ENCODE measurements at places on chromosomes 11 and 22.

GRCh38 chr11:15233371-15234165 lies 118.8 kb downstream of the INSC start:
- ATAC-seq, result no peak

DNA sequence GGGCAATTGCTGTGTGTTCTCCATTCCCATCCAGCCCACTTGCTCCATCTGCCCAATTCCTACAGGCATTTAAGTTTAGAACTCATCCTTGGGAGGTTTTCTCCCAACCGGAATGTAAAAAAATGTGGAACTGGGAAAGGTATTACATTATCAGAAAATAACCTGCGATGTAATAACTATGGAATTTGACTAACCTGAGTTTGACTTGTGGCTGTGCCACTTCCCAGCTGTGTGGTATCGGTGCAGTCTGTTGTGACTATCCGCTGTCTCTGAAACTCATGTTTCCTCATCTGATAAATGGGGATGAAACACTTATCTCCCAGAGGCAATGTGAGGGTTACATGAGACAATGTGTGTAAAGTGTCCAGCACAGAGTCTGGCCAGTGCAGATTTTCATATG lies 77.6 kb downstream of the TENM4 start:
- ATAC-seq, result no peak

DNA sequence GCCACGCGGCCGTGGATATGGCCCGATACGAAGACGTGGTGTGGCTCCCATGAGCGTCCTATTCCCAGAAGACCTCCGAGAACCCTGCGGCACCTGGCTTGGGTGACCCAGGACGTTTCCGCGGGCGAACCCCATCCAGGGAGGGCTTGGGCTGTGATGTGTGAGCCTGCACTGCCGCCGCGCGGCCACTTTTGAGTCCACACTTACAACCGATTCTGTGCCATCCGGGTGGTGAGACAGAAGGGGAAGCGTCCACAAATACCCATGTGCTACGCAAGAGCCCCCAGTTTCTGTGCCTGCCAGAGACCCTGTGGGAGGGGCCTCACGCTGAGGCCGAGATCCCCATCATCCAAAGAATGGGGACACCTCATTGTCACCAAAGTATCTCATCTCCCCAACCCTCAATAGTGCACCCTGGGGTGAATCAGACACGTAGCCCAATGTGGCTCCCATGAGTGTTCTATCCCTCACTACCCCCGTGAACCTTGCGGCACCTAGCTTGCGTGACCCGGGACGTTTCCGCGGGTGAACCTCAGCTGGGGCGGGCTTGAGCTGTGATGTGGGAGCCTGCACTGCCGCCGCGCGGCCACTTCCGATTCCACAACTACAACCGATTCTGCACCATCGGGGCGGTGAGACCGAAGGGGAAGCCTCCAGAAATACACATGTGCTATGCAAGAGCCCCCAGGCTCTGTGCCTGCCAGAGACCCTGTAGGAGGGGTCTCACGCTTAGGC lies 4.6 kb upstream of the H19 start:
- ATAC-seq, result peak; percentile 66

- ATAC-seq, result no peak
Observed at GRCh38 chr22:23700706-23701105, 9.9 kb downstream of the RGL4 start.

DNA sequence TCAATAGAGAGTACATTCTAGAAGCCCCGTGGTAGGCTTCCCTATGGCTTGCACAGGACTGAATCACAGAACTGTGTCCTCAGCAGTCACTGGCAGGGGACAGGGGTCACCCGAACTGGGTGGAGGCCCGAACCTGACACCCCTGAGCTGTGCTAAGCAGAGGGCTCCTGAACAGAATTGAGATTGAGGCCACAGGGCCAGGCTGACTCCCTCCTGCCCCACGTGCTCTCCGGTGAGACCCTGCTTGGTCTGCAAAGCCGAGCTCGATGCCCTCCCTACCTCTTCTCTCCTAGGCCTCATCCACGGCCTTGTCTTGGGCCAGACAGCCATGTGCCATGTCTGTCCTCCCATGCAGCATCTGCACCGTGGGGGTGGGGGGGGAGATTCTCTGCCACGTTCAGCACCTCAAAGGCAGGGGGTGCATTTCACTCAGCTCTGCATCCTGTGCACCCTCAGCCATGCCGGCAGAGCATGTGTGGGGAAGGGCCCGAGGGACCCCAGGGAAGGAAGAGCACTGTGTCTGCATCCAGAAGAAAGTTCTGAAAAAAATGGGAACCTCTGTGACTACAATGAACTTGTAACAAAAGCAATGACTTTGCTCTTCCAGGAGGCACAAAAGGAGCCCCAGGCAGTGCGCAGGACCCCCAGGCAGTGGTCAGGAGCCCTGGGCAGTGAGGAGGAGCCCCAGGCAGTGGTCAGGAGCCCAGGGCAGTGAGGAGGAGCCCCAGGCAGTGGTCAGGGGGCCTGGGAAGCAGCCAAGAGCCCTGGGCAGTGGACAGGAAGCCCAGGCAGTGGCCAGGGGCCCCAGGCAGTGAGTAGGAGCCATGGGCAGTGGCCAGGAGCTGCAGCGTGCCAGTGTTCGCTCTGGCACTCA lies 76.7 kb upstream of the SEPTIN5 start:
- ATAC-seq, result no peak

- peak; percentile 45 for ATAC-seq
Observed at GRCh38 chr11:10526974-10527918, 13.7 kb downstream of the RNF141 start.

- no peak for ATAC-seq
Observed at GRCh38 chr11:57338142-57338541, at the start of gene P2RX3. Gene P2RX3, plus strand, starts transcription at chr11:57338352. Its CDS starts 199 bp downstream, at chr11:57338551.

DNA sequence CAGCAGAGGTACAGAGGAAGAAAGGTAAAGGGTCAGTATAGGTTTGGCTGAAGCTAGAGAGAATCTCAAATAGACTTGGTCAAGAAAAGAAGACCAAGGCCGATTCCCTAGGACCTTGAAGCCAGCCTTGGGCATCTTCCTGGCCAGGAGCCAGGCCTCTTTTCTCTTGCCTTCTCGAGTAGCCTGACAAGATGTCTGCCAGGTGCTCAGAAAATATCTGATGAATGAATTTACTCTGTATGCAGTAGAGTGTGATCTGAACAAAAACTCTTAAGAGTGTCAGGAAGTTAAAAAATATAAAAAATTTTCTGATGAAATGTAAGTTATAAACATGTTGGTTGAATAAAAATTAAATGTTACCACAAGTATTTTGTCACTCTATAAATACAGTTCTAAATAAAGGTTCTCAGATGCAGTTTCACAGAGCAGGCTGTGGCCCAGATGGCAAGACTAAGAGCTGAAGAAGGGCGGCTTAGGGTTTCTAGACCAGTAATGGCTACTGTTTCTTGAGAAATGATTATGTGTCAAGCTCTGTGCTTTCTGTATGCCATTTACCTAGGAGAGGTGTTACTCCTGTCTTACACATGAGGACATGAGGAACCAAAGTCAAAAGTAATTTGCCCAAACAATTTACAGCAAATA lies 98.1 kb downstream of the ATXN10 start:
- ATAC-seq, result no peak

GRCh38 chr11:72924568-72925190 lies 110.5 kb downstream of the ATG16L2 start:
- peak; percentile 51 for ATAC-seq

- ATAC-seq, result no peak
Observed at GRCh38 chr11:75946531-75947530, 131.8 kb downstream of the UVRAG start.

DNA sequence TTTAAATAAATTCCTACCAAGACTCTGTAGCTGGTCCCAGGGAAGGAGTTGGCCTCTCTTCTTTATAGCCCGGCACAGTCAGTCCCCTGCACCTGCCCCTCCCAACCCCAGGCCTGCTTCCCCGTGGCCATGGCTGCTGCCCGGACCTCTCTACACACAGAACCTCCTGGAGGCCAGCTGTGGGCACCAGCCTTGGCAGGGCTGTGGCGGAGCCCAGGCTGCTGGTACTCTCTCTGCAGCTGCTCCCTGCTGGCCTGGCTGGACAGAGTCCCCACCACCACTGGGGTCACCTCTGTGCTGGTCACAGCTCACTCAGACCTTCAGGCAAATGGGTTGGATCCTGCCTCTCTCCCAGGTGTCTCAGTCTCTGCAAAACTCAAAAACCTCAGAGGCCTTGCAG lies 69.3 kb downstream of the LRP5 start:
- ATAC-seq, result peak; percentile 29

GRCh38 chr11:72672597-72673238 lies 1.5 kb downstream of the PDE2A start:
- ATAC-seq, result no peak

- peak; percentile 44 for ATAC-seq
Observed at GRCh38 chr11:134332189-134332631, 422 bp downstream of the GLB1L2 start.

GRCh38 chr11:68569357-68569756 lies 108.8 kb downstream of the PPP6R3 start:
- ATAC-seq, result no peak

GRCh38 chr11:73154178-73154577 lies 12.1 kb upstream of the FCHSD2 start:
- ATAC-seq, result no peak

- ATAC-seq, result no peak
Observed at GRCh38 chr22:46062971-46063631, 86.1 kb upstream of the WNT7B start.

- no peak for ATAC-seq
Observed at GRCh38 chr11:44006917-44007361, 40.8 kb upstream of the ACCSL start.

DNA sequence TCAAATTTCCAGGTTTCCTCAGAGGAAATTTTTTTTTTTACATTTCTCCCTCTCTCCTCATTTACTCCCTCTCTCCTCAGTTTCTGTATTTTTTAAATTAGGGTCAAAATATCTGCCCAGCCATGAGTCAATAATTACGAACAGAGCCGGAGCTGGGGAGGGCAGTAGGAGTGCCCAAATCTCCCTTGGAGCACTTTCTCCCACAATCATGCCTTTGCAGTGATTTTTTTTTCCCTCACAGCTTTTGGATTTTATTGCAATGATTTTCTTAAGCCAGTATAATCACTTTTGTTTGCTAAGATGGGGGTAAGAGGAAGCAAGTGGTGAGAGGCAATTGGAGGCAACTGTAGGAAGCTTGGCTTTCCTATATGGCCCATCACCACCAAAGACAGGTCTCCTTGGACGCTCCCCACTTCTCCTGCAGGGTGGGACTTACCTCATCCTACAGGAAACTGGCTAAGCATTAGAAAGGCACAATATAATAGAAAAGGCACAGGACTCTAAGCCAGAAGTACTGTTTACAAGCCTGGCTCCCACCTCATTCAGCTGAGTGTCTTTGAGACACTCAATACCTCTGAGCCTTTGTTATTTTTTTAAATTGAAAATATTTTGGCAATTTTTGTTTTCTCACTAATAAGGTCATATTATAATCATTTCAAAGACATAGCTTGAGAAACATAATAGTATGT lies 192.6 kb upstream of the PITPNB start:
- no peak for ATAC-seq

DNA sequence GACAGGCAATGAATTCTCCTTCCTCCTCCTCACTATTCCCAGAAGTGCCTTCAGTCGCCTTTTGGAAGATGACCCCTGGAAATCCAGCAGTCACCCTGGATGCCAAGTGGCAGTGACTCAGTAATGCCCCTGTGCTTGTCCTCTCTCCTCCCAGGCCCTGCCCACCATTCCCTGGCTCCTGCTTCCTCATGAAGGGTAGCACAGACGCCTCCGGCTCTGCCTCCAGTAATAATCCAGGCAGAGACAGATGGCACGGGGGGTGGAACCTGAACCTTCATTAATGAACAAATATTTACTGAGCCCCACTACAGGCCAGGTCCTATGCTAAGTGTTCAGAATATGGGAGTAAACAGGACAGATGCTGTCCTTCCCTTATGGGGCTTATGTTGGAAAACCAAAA lies 23.2 kb downstream of the SYT13 start:
- ATAC-seq, result no peak

GRCh38 chr22:42080287-42080686 lies 787 bp downstream of the SMDT1 start:
- peak; percentile 48 for ATAC-seq

GRCh38 chr22:49964136-49965090 lies 3.8 kb downstream of the PIM3 start:
- no peak for ATAC-seq

DNA sequence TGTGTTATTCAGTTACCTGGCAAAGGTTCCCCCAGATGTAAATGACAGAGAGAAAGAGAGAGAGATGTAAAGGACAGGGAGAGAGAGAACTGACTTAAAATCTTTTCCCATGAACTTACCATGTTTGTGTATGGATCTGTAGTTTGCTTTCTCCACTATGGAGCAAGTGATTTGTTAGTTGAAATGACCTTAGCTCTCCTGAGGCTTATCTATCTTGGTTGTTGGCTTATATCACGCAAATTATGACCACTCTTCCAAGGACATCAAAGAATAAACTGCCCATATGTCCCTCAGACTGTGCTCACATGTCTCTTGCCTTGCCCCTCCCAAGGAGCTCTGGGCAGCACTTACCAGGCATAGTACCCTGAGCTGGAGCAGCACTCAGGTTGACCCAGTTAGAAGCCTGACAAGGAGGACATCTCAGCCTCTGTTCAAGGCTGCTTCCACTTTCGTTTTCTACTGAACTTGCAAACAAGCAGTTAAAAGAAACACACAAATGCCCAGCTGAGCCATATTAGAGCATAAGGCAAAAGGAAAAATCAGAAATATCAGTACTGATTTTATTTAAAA lies 95.3 kb upstream of the RCN1 start:
- peak; percentile 74 for ATAC-seq

DNA sequence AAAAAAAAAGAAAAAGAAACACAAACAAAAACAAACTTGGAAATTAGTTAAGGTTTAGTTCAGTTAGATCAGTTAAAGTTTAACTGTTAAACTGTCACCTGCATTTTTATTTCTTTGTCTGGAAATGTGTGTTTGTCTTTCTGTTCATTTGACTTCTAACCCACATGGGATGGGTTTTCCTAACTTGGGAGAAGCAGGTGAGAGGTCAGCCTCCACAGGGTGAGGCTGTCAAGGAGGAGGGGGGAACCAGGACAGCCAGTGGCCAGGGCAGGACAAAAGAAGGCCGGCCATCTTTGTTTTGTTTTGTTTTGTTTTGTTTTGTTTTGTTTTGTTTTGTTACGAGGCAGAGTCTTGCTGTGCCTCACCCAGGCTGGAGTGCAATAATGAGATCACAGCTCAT lies 13.4 kb upstream of the GCAT start:
- ATAC-seq, result no peak

GRCh38 chr11:83540728-83541127 lies 254.6 kb upstream of the CCDC90B start:
- no peak for ATAC-seq

DNA sequence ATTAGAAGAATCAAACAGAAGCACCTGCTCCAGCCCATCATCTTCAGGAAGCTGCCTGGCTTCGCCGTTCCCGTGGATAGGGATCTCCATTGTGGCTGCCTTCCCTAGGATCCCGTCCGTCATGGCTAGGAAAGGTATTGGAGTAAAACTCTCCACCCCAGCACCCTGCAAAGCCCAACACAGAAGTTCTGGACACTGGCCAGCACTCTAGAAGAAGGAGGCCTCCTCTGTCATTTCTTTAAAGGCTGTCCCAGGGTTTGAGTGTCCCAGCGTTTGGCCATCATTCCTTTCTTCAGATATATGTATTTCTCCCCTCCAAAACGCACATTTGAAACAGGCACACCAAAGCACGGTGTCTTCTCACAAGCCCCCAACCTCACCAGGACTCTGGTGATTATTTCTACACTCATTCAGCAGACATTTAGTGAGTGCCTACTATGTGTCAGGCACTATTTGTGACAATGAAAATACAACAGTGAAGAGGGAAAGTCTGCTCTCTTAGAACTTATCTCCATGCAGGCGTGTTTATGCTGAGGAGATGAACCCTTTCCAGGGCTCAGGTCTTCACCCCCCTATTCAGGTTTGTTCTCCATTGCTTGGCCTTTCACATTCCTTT lies 724 bp downstream of the ARFIP2 start:
- no peak for ATAC-seq

- no peak for ATAC-seq
Observed at GRCh38 chr11:59426361-59427067, at the start of gene OR5A2. Gene OR5A2, minus strand, starts transcription at chr11:59426413. Its CDS starts 3,460 bp downstream, at chr11:59422953.

- no peak for ATAC-seq
Observed at GRCh38 chr22:22578702-22579424, 19.8 kb upstream of the PRAME start.
